ENCODE measurements at places on chromosomes 5 and 9.

GRCh38 chr5:58983526-58984452 lies 400.9 kb downstream of the RAB3C start:
- no peak for DNase-seq

- no peak for DNase-seq
Observed at GRCh38 chr9:35852267-35852815, 17.9 kb downstream of the OR13J1 start.

DNA sequence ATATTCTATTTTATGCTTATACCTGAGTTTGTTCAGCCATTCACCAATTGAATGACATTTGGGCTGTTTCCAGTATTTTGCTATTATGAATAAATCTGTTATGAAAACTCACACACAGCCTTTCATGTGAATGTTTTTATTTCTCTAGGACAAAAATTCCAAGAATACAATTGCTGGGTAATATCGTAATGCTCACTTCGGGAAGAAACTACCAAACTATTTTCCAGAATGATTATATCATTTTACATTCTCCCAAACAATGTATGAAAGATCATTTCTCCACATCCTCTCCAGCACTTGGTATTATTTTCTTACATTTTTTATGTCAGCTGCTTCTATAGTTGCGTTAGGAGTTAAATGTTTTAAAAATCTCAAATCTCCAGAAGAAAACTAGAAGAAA lies 58.3 kb upstream of the LHFPL2 start:
- DNase-seq = no peak

DNA sequence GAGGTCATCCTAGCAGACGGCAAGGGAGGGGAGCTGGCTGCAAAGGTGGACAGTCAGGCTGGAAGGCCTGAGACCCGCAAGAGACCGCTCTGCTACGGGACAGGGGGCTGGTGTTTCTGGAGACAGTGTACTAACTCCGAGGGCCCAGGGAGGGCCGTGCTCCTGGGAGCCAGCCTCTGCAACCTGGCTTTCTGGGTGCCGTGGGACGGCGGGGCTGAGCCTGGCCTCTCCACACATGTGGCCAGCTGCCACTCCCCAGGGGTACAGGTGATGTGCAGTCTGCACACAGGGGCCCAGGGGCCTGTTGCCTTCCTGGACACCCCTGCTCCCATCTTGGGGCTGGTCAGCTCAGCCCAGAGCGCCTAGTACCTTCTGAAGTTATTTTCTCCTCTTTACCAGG lies 92.2 kb downstream of the MRPL36 start:
- DNase-seq = no peak

DNA sequence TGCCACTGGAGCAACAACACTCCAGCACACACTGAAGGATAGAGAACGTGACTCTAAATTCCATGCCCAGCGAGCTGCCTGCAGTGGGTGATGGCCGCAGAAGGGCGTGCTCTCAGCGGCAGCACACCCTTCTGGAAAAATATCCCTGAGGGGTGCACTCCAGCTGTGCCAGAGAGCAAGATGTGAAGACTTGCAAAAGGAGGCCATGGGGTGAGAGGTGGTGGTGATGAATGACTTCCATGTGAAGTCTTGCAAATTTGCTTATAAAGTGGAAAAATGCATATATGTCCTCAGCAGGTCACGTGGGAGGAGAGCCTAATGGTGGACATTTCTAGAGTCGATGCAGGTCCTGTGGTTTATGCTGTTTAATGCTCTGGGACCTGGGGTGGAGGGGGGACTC lies 39.8 kb upstream of the COL5A1 start:
- no peak for DNase-seq

GRCh38 chr5:77630114-77630680 lies 8.3 kb downstream of the OTP start:
- no peak for DNase-seq

DNA sequence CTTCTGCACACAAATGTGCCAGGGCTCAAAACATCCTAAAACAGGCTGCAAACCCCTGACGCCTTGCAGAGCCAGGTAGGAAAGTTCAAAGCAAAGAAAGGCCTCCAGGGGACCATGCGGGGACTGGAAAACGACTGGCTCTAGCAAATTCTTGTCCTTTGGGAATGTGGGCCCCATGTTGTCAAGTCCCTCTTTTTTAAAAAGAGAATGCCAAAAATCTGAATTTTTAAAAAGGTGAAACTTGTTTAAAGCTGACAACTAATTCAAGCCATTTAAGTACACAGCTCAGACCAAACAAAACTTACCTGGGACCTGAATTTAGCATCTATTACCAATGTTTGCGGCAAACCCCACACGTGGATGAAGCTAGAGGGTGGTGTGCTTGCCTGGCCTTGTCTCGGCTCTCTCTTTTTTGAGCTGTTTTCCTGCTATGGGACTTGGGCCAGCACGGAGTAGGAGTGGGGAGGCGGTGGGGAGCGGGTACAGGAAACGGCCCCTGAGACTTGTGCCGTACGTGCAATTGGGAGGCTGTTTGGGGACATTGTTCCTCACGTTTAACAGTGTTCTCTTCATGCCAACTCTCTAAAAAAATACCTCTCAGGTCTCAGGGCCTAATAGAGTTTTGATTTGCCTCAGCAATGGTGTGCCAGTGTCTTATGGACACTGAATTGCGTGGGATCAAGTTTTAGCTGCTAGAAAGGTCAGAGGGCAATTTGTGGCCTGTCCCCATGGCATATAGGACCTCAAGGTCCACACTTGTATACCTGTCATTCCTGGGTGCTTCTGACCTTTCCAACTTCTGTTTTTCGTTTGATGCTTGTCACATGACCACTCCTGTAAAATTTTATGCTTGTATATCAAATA lies 15.1 kb upstream of the PHF19 start:
- DNase-seq = peak; percentile 30

DNA sequence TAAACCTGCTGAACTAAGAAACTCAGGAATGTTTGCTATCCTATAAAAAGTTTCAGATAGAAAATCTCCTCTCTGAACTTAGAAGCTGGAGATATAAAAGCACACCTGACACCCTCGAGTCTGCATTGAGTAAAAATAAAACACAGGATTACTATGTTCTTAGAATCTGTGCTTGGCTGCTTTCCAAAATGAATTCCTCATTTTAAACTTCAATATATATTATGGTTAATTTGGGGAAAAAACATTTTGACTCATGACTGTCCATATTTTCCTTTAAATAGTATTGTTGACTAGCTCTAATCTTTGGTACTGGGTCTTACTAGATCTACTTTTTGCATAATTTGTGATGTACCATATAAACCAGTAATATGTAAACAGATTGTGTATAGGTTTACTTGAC lies 36.7 kb downstream of the FBXW2 start:
- DNase-seq = no peak

- no peak for DNase-seq
Observed at GRCh38 chr5:10133830-10134229, 115.9 kb downstream of the ATPSCKMT start.

GRCh38 chr9:121598965-121599871 lies 52.2 kb upstream of the DAB2IP start:
- no peak for DNase-seq

DNA sequence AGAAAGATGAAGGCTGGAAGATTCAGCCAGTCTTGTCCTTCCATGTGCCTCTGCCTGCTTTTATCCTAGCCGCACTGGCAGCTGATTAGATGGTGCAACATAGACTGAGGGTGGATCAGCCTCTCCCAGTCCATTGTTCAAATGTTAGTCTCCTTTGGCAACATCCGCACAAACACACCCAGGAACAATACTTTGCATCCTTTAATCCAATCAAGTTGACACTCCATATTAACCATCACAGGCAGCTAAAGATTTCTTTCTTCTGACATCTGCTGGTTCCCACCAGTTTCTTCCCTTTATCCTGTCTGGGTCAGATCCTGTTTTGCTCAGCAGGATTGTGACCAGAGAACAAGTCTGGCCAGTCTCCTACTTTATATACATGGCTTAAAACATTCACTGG lies 276.5 kb upstream of the TYRP1 start:
- DNase-seq = no peak

Measured in CD4-positive, alpha-beta T cell treated with Interleukin-6 at 100 ng/mL for 8 hours (primary cell).